BJ (cell line): ENCODE measurements at places on chromosomes 2 and 18. TPM values are rescaled to one million over a fixed set of nuclear protein-coding genes. Genes with fewer than 3 reads are reported as not detected.

GRCh38 chr18:36075862-36076587 lies 8.7 kb upstream of the RPRD1A start:
- DNase-seq, result peak; percentile 69

DNA sequence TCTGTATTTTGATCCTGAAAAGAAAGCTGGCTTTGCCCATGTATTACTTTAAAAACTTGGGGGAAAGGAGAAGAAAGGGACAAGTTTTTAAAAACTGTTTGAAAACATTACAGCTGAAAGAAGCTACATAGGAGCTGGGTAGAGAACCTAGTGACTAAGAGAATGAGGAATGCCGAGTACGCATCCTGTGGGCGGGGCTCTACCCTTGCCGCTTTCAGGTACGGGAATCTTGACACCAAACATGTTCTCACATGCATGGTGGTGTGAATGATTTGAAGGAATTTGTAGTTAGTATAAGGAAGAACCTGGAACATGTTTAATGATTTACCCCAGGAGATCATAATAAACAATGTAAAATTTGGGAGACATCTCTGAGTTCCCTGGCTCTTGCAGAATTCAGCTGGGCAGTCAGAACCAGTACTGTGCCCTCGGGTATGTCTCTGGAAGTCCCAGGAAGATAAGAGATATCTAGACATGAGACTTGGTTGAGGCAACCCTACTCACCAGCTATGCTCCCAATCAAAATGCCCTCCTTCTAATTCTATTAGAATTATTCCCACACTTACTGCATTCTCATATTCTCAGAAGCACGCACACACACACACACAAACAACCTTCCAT lies 16.5 kb upstream of the TGFA start:
- no peak for DNase-seq

- no peak for DNase-seq
Measured at GRCh38 chr2:189147361-189147760, 32.2 kb downstream of the COL5A2 start.

DNA sequence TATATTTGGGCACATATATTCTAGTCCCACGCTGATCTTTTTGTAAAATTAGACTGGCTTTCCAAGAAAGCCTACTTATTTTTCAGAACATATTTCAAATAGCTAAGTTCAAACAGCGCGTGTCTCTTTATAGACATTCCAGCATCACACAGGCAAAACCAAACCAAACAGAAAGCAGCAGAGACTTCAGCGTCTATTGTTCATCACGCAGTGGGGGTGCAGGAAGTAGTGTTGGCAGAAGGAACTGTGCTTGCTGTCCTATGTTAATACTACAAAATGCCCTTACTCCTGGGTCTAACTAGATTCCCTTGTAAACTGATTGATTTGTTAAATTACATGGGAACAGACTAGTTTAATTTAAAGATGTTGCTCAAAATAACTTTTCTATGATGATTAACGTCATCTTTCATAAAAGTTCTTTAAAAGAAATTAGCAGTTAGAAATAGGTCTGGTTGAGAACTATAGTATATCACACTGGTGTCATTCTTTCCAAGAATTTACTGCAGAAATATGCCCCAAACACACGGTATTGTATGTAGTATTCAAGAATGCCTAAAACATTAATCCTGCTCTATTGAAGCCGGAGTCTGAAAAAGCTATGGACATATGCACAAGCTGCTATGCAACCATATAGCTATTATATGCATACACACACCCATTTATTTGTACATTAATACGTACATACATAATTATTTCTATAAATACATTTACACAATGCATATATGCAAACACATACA lies 436.3 kb downstream of the CBLN2 start:
- no peak for DNase-seq

The RGPD4 gene
- 0.04 TPM in 1 of 2 replicates, not detected in the other for polyA plus RNA-seq

DNA sequence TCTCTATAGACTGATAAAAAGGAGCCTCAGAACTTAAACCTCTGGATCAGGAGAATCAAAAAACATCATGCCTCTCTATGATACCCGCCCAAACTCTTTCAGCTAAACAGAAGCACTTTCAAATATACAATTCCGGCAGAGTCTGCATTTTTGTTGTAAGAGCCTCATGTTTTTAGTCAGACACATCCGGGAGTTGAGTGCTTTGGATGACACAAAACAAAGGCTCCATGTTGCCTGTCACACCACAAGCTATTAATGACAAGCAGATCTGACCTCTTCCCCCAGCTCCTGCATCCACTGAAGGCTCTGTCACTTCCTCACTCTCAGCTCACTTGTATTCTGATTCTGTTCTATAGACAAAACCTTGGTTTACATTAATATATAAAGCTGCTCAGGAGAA lies 33.2 kb downstream of the SLC38A11 start:
- DNase-seq, result peak; percentile 24

The BCL11A gene
- polyA plus RNA-seq, result 0.60 and 1.4 TPM in 2 replicates

DNA sequence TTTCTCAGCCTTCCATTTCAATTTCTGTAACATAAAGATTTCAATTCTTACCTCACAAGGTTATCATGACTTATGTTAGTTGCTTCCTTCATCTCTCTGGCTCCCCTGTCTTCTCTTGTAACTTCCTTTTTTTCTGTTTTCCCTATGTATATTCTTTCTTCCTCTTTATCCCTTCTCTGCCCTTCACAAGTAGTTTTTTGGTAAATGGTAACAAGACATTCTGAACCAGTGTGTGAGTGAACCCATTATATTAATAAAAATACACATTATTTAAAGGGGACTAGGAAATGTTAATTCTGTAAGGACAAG lies 8.4 kb downstream of the ACSL3 start:
- no peak for DNase-seq

The GKN2 gene
- polyA plus RNA-seq, result not detected in 2 replicates

DNA sequence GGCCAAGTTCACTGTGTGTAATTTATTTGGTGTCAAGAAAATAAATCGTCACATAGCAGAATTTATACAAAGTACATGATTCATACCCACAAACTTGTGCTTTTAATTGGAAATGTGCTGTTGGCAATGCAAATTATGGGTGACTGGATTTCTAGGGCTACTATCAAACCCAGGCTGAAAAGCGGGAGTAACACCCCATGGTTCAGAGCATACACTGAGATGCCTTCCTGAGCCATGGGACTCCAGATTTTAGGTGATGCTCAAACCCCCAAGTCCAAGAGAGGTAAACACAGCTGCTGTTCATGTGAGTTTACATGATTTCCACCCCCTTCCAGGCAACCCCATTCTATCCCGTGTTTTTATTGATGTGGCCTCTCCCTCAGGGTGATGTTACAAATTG lies 565.9 kb upstream of the ID2 start:
- no peak for DNase-seq

- peak; percentile 46 for DNase-seq
Measured at GRCh38 chr2:201402651-201403562, 45.8 kb upstream of the FLACC1 start.

DNA sequence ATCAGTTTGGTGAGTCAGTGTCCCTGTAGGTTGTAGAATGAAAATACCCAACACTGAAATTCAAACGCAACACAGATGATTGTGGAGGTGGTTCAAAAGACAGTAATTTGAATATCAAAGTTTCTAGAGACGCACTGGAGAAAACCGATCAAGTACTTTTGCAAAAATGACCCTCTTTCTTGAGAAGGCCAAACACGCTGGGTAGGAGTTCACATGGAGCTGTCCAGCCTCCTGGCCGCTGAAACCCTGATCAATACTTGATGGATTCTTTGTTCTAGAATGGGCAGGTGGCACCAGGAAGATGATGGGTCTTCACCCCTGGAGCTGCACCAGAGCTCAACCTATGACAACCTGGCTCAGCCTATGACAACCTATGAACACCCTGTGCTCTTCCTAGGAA lies 39.7 kb upstream of the UBE2F start:
- DNase-seq, result no peak

The ALPI gene
- polyA plus RNA-seq, result not detected in 2 replicates

The SERPINB2 gene
- polyA plus RNA-seq, result 15.2 and 22.1 TPM in 2 replicates

DNA sequence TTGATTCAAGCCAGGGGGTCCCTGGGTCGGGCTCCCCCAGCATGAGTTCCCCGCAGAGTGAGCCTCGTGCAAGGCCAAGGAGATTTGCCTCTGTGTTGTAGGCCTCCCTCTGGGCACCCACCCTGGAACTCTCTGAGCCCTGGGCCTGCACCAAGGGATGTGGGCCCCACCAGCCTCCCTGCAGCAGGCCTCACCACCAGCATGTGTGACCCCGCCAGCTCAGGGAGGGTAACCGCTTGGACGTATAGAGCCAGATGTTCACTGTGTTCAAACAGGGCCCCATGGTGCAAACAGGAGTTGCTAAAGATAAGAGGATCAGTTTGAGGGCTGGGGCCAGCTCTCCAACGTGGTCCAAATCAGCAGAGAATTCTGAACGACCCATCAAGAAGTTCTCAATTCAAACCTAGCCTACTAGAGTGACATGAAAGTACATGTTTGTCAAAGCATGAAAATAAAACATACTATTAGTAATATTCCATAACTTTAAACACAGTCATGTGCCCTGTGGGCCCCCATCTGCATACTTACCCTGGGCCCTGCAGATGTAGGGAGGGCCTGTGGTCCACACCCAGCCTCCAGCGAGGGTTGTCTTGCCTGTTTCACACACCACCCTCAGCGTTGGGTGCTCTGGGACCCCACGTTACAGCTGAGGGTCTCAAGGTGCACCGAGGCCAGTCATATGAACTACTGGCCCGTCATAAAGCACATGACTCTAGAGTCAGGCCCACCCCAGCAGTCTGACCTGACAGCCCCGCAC lies 5.5 kb upstream of the TUBB6 start:
- DNase-seq, result no peak

DNA sequence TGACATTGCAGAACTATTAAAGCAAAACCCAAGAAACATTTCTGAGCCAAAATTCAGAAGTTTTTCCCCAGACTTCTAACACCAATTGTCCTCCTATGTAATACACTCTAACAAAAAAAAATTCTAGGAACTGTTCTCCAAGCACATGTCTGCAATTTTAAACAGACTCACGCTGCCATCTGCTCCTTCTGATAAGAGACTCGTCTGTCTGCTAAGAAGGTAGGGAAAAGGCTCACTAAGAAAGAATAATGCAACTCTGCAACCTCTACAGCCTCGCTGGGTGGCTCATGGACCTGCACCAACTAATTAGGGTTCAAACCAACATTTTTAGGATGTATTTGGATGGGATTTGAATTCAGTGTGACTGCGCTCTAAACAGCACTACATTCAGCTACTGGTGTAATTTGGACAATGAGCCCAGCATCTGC lies 366.5 kb downstream of the DSC3 start:
- DNase-seq, result no peak

DNA sequence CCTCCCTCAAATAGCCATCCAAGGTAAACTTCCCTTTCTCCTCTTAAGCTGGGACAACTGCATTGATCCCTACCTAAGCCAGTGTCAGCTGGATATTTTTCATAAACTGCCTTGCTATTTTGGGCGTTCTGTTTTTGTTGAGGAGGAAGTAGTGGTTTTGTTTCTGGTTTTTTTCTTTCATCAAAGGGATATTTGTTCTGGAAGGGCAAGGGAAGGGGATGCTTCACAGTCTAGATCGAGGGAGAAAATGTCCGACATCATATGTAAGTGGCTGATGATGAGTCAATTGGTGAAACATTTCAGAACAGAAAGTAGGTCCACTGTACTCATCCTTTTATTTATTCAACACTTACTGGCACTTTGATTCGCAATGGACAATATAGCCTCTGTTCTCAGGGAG lies 31.0 kb downstream of the TANC1 start:
- no peak for DNase-seq

DNA sequence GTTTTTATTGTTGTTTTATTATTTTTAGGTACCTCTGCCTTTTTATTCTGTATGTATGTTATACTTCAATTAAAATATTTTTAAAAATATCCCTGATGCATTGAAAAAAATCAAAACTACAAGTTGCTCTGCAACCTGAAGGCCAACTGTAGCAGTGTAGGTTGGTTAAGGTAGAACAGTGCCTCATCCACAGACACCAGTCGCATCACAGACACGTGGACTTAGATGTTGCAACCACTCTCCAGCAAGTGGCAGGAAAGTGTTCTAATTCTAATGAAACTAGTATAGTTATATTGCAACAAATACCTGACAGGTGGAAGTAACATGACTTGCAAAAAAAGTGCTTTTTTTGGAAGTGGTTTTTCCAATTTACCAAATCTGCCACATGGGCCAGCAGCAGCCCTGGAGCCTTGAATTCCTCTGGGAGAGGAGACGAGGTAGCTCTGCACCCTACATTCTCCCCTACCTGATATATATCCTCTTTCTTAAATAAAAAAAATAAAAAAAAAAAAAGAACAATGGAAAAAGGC lies 28.4 kb upstream of the SLC3A1 start:
- DNase-seq, result no peak

- DNase-seq, result no peak
Measured at GRCh38 chr2:83459456-83459855, 999.6 kb downstream of the SUCLG1 start.

DNA sequence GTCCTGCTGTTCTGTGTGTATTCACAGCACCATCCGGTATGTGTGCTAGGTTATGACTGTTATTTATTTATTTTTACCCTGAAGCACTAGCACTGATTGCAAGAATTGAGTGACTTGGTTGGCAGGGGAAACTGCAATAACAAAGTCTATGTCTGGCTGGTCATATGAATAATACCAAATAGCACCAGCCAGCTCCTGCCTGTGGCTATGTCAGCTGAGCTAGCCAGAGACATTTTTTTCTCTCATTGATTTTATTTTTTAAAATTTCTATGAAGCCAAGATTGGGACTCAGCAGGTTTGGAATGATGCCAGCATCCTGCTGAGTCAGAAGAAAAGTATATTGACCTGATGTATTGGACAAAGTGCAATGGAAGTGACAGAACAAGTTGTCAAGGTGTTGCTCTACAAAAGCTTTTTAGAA lies 188.5 kb upstream of the CDH2 start:
- DNase-seq, result no peak

GRCh38 chr18:14930076-14930475 lies 182.1 kb downstream of the ANKRD30B start:
- no peak for DNase-seq

- no peak for DNase-seq
Measured at GRCh38 chr18:56462276-56462675, 176.1 kb downstream of the TXNL1 start.

The IL36G gene
- not detected in 2 replicates for polyA plus RNA-seq

GRCh38 chr18:31579375-31579774 lies 12.3 kb upstream of the TTR start:
- no peak for DNase-seq

The ERBB4 gene
- polyA plus RNA-seq, result not detected in 2 replicates

- DNase-seq, result no peak
Measured at GRCh38 chr2:225274751-225275150, 124.8 kb upstream of the NYAP2 start.

DNA sequence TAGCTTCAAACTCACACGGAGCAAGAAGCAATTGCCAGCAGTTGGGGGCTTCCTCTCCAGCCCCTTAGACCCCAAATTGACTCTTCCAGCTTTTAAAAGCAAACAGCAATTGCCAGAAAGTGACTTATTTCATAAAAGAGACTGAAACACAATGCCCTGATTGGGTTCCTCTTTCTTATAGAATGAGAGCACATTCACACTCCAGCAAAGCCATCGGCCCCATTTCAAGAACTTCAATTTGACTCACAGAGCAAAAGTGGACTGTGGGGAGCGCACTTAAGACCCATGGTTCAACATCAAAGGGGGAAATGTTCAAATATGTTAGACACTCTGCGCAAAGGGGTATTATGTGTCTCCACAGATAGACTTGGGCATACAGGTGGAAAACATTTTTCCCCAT lies 484.7 kb downstream of the BCL11A start:
- DNase-seq, result no peak

The RUFY4 gene
- polyA plus RNA-seq, result not detected in 2 replicates

The SANBR gene
- 2.8 and 4.7 TPM in 2 replicates for polyA plus RNA-seq

The NT5DC4 gene
- not detected in 2 replicates for polyA plus RNA-seq

- no peak for DNase-seq
Measured at GRCh38 chr2:233953087-233953801, 36.1 kb downstream of the TRPM8 start.

The ERMN gene
- polyA plus RNA-seq, result 0.06 TPM in 1 of 2 replicates, not detected in the other

- no peak for DNase-seq
Measured at GRCh38 chr18:78803104-78803503, 176.5 kb upstream of the SALL3 start.

The BMP10 gene
- polyA plus RNA-seq, result not detected in 2 replicates
